HFFc6 (cell line): ENCODE measurements at places on chromosomes 3 and 15. TPM values are rescaled to one million over a fixed set of nuclear protein-coding genes. Genes with fewer than 3 reads are reported as not detected.

ANKUB1 gene
- total RNA-seq = not detected in 3 replicates

FEM1B gene
- total RNA-seq = 26.6 and 30.7 TPM in 2 replicates

GNAT1 gene
- total RNA-seq = not detected in 3 replicates

HRH1 gene
- total RNA-seq = 4.9 to 7.3 TPM (median 6.9 TPM) in 3 replicates

DNAH12 gene
- 0.08 to 0.09 TPM in 2 of 3 replicates, not detected in the other for total RNA-seq

PATL2 gene
- 0.39 TPM in 1 of 3 replicates, not detected in the others for total RNA-seq

IRAK2 gene
- total RNA-seq = 2.4 to 3.9 TPM (median 3.0 TPM) in 3 replicates

GOLGA8G gene
- not detected in 3 replicates for total RNA-seq

RBP2 gene
- not detected in 3 replicates for total RNA-seq

PTPRG gene
- 30.7 to 34.0 TPM (median 33.8 TPM) in 3 replicates for total RNA-seq

ACKR2 gene
- 0.22 to 0.24 TPM in 2 of 3 replicates, not detected in the other for total RNA-seq

ZNF80 gene
- not detected in 3 replicates for total RNA-seq

HCN4 gene
- total RNA-seq = not detected in 3 replicates

GP9 gene
- not detected in 3 replicates for total RNA-seq

SETMAR gene
- total RNA-seq = 7.1 to 9.9 TPM (median 7.9 TPM) in 3 replicates

CSTA gene
- 0.29 TPM in 2 of 3 replicates, not detected in the other for total RNA-seq

TMEM207 gene
- total RNA-seq = not detected in 3 replicates

DOCK3 gene
- 0.13 to 0.26 TPM (median 0.18 TPM) in 3 replicates for total RNA-seq

DUOXA2 gene
- total RNA-seq = not detected in 3 replicates

TGM4 gene
- not detected in 3 replicates for total RNA-seq

CLSTN2 gene
- not detected in 3 replicates for total RNA-seq

ENTPD3 gene
- not detected in 3 replicates for total RNA-seq

CA12 gene
- 8.5 to 16.6 TPM (median 8.6 TPM) in 3 replicates for total RNA-seq

FOXL2 gene
- 0.77 to 8.0 TPM (median 1.0 TPM) in 3 replicates for total RNA-seq

ZNF860 gene
- total RNA-seq = 0.08 to 0.37 TPM (median 0.14 TPM) in 3 replicates

RPLP1 gene
- total RNA-seq = 1,576 to 2,219 TPM (median 1,622 TPM) in 3 replicates

SPATA12 gene
- not detected in 3 replicates for total RNA-seq

LCTL gene
- total RNA-seq = 0.72 to 0.76 TPM in 2 of 3 replicates, not detected in the other

VILL gene
- total RNA-seq = 3.7 to 4.8 TPM (median 4.1 TPM) in 3 replicates

GPR176 gene
- 187 to 205 TPM (median 192 TPM) in 3 replicates for total RNA-seq

H1-8 gene
- total RNA-seq = not detected in 3 replicates

TRPM1 gene
- not detected in 3 replicates for total RNA-seq

TM4SF18 gene
- total RNA-seq = 0.37 TPM in 1 of 2 replicates, not detected in the other
